ENCODE measurements at places on chromosomes 3 and 15.

DNA sequence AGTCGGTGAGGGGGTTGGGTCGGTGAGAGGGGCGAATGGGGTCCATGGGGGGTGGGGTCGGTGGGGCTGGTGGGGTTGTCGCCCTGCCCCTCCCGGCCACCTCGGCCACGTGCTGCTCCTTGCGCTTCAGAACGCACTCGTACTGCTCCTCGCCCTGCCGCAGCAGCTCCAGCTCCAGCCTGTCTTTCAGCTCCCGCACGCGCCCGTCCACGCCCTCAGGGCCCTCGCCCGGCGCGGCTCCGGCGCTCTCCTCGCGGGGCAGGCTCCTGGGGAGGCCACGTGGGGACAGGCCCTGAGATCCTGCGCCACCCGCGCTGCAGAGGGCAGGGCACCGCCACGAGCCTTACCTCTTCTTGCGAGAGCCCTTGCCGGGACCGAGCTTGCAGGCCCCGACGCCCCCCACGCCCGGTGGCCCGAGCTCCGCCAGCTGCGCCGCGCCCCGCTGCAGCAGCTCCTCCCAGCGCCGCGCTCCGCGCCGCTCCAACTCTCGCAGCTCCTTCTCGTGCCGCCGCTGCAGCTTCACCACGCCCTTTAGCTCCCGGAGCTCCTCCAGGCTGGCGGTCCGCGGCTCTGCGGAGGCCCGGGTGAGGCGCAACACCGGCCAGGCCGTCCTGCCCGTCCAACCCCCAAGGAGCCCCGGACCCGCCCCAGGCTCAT, 8.2 kb upstream of the ANKRD63 start:
- DNase-seq = peak; percentile 40

DNA sequence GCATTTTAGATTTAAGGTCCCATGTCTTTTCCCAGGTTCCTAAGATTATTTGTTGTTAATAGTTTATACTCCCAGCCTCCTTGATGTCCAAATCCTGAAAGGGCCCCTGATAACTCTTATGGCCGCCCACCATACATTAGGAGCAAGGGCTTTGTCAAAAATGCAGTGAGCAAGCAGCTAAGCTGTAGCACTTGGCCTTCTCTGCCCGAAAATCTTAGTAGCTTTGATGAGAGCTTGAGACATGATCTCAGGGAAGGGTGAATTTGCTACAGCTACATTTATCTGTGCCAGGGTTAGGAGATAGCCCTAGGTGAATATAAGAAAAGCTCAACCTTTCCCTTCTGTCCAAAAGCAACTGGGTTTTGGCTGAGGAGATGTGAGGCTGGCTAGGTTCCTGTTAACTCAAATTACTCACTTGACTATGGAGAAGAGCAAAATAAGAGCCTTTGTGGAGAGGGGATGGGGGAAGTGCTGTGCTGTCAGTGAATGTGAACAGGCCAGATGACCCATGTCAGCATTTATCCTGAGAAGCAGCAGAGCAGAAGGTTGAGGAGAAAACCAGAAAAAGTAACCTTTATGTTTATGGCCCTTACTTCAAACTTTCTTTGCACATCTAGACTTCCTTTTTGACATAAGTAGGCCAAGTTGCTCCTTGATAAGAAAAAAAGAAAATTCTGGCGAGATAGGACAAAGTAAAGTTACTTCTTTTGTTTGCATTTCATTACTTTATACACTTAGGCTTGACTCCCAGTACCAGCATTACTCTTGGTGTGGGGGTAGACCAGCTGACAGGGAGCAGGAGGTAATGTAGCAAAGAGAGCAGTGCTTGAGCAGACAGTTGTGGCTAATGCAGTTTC, 21.1 kb downstream of the MAPK6 start:
- no peak for DNase-seq

GRCh38 chr3:11924518-11924917, 77.8 kb upstream of the TAMM41 start:
- no peak for DNase-seq

DNA sequence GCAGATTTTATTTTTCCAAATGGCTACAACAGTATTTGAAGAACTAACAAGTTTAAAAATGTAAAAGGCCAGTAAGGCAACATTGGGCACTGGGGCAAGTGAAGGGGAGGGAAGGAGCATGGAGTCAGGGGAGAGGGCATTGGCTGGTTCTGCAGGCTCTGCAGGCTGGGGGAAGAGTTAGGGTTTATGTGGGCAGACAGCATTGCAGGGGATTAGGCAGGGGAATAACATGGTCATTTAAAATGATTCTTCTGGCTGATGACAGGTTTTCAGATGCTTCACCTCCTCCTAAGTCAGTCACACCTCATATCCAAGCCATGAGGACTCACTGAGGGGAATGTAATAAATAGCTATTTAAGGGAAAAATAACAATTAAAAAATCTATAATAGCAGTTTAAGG, 52.6 kb downstream of the BTD start:
- DNase-seq = no peak

DNA sequence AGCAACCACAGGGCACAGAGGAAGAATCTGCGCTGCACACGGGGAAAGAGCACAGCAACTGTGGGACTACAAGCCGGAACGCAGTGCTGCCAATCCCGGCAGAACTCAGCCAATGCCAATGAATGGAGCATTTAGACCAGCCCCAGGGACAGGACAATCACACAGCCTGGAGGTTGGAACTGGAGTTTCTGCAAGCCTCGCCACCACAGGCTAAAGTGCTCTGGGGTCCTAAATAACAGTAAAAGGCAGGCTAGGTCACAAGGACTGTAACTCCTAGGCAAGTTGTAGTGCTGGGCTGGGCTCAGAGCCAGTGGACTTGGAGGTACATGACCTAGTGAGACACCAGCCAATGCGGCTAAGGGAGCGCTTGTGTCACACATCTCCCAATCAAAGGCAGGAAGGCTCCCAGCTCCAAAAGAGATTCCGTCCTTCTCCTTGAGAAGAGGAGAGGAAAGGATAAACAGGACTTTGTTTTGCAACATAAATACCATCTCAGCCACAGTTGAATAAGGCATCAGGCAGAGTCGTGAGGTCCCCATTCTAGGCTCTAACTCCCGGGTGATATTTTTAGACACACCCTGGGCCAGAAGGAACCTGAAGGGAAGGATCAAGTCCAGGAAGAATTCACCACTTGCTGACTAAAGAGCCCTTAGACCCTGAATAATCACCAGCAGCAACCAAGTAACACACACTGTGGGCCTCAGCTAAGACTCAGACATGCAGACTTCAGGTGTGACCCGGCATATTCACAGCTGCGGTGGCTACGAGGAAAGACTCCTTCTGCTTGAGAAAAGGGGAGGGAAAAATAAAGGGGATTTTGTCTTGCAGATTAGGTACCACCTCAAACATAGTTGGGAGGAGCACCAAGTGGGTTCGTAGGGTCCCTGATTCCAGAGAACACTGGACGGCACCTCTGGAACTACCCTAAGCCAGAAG, 85.5 kb upstream of the XXYLT1 start:
- DNase-seq = no peak

- no peak for DNase-seq
Observed at GRCh38 chr15:84817466-84818081, 418 bp downstream of the ALPK3 start.

DNA sequence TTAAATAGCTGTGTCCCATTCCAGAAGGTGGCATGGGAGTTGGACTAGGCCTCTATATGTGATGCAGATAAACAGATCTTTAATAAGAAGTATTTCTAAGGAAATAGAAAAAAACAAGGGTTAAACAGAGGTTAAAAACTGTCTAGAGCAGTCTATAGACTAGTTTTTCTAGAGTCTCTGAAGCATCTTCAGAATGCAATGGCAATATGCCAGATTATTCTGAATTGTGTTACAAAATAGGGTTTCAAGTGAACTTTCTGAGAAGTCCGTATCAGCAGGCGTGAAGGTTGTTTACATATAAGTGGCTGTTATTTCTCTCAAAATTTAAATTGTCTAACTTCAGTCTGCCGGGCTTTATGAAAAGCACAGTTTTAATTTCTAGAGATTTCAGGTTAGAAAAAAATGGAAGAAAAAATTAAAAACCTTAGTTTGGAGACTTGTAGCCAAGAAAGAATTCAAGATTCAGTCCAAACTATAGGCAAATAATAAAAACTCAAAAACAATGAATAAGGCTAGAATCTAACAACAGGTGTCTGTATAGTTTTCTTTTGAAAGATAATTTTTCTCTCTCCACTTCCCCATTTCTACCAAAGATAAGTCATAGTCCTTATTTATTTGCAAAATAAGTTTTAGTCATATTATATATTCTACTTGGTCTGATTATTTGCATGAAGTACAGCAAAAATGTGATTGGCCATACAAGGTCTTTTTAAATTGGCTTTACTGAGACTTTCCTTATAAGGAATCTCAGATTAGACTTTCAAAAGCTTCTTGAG, 55.2 kb downstream of the OSTN start:
- DNase-seq = no peak

GRCh38 chr3:126983276-126983652, 349 bp downstream of the PLXNA1 start:
- peak; percentile 39 for DNase-seq

DNA sequence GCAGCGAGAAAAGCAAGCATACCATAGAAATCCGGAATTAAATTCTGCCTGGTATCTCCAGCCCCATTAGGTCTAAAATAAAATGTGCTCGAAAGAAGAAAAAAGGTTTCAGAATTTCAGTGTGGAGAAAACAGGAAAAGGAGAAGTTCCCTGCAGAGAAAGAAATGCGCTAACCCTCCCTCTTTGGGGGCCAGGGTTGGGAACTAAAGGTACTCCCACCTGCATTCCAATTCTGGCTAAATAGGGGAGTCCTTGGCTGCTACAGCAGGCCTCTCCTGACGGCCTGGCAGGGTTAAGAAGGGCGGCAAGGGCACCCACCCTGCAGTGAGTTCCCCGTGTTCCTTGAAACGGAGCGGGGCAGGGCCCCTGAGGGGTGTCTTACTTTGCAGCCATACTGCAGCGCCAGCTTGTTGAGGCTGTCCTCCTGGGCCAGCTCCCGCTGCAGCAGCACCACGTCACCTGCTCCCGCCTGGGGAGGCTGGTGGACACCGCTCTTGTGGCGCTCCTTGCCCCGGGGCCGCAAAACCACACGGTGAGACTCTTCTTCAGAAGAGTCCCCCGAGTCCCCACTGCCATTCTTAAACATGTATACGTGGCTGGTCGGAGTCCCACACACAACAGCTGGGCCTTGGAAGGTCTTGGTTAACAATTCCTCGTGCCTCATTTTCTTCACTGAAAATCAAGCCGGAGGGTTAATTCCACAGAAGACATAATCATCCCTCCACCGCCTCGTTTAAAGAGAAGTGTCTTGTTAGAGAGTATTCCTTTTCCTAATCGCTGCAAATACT, 1.7 kb downstream of the LYSMD4 start:
- no peak for DNase-seq

GRCh38 chr3:56724676-56725075, 41.6 kb upstream of the TASOR start:
- no peak for DNase-seq

DNA sequence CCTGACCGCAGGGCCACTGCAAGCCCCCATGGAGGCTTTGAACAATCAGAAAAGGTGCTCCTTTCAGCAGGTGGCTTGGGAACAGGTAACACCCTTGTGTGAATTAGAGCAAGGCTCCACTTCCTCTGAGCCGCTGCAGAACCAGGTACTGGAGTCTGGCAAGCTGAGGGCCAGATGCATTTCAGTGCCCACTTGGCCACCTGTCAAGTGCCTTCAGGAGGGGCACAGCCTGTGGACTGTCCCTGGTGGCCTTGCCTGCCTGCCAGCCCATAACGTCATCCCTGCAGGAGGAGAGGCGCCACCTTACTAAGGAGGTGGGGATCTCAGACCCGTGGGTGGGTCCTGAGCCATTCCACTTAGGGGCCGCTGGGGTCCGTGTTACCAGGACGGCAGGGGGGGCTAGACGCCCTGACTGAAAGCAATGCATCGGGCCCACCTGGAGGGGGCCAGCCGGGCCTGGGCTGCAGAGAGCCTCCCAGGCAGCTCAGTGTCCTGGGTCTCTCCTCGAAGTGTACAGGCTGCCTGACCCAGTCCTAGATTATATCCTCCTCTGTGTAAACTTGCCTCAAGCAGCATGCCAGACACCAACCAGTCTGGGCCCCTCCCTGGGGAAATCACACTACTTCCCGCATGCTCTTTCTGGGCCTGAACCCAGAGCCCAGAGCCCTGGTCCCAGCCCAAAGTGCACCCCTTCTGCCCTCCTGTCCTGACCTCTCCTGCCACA, 16.1 kb downstream of the SPTBN5 start:
- no peak for DNase-seq

DNA sequence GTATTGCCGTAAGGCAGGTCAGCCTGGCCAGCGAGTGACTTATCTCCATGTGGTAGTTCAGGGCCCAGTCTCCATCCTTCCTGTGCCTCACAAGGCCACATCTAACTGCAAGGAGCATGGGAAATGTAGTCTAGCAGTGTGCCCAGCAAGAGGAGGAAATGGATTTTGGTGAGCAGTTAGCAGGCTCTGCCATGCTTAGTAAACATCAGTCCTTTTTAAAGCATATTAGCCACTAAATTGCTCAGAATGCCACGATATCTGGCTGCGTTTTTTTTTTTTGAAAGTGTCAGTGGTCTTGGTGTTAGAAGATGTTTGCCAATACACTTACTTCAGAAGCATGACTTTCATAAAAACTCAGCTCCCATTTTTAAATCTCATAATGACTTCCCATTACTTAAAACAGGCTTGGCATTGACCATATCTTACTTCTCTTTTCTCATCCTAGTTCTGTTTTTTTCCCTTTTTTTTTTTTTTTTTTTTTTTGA, 470.2 kb upstream of the TPRG1 start:
- DNase-seq = no peak

- no peak for DNase-seq
Observed at GRCh38 chr3:158093526-158093925, 12.7 kb downstream of the SHOX2 start.

DNA sequence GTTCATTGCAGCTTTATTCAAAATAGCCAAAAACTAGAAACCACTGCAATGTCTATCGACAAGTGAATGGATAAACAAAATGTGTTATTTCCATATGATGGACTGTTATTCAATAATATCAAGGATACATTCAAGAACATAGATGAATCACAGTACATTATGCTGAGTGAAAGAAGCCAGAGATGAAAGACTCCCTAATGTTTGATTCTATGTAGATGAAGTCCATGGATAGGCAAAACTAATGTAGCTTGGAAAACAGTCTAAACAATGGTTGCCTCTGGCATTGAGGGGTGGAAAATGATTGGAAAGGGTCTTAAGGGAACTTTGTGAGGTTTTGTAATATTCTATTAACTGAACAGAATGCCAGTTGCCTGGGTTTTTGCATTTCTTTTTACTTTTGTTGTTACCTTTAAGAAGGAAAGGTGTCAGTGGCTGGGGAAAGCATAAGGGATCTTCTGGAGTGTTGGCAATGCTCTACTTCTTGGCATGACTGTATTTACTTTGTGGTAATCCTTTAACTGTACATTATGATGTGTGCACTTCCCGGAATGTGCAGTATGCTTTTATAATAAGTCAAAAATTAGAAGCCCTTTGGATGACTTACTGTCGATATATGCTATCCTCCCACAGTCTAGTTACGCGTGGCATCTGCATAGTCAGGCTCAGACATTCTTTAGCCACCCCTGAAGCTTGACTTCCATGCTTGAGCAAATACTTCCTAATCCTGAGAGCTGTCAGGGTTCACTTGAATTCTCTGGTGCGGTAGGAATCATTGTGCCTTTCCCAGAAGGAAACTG, 20.5 kb upstream of the ATP10A start:
- no peak for DNase-seq

GRCh38 chr3:104892044-104892443, 474.7 kb upstream of the ALCAM start:
- DNase-seq = no peak

Measured in HEK293T (cell line).